ENCODE measurements at places on chromosomes 2 and 18.

GRCh38 chr2:174054926-174055325, 89.8 kb upstream of the SP3 start:
- DNase-seq = no peak

GRCh38 chr18:62767321-62767720, 52.0 kb downstream of the PHLPP1 start:
- DNase-seq = no peak

GRCh38 chr2:233980955-233981561, 63.9 kb downstream of the TRPM8 start:
- DNase-seq = no peak

DNA sequence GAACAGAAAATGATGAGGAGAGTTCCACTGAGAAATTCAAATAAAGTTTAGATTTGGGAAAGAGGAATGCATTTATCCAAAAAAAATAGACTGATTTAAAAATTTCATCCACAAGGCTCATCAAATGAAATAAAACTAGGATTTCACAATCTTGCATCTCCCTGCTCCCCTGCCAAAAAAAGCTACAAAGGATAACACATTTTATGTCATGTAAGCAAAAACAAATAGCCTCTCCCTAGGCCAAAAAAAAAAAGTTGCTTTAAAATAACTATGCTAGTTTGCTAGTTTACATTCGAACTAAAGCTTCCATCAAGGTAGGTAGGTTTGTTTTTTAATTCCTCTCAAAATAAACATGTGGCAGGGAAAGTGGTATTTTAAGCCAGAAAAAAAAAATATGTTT, 465.5 kb upstream of the ID2 start:
- DNase-seq = no peak

GRCh38 chr2:180730976-180731375, 249.4 kb upstream of the UBE2E3 start:
- no peak for DNase-seq
